ENCODE measurements at places on chromosomes 7 and 10. TPM values are rescaled to one million over a fixed set of nuclear protein-coding genes. Genes with fewer than 3 reads are reported as not detected.

GRCh38 chr7:101243646-101244374, 1.1 kb downstream of the FIS1 start:
- DNase-seq, result no peak

GRCh38 chr10:78559661-78560340, 509.0 kb upstream of the ZMIZ1 start:
- no peak for DNase-seq

DNA sequence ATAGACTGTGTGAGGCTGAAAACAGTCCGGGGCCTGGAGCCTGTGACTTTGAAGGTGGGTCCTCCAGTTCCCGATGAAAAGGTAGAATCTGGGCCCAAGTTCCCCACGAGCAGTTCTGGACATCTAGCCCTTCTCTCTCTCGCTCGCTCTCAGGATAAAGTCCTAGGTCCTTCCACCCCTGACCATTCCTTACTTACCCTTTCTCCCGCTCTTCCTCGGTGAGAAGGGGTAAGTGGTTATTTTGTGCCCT, 713 bp downstream of the IMMP2L start:
- DNase-seq, result peak; percentile 8

DNA sequence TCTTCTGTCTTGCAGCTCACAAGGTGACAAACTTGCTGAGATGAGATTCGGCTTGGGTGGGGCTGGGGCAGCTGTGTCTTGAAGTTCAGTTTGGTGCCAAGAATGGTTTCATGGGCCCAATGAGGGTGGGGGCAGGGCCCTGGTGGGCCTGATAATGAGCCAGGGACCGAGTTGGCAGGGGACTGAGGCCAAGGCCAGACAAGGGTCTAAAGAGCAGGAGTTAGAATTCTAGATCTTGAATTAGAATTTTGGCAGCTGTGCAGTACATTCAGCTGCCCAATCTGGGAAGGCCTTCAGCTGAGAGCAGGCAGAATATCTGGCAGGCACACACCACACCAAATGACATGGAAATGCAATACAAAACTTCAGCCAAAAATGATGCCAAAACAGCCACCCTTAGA, 1.5 kb upstream of the JAZF1 start:
- peak; percentile 15 for DNase-seq

DNA sequence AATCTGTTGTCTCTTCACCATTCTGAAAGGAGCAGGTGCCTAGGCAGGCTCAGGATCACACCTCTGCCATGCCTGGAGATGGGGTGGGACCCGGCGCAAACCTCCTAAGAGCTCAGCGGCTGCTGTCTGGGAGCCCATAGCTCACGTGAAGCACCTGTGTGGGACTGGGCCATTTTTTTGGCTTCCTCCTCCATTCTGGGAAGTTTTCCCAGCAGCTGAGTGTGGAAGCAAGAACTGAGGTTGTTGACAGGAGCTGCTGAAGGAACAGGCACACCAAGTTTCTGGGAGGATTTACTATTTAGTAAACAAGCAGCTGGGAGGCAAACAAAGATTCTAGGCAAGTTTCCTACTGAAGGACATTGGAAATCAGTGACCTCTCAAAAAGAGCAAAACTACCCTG, 77.3 kb downstream of the FAM13C start:
- no peak for DNase-seq

DNA sequence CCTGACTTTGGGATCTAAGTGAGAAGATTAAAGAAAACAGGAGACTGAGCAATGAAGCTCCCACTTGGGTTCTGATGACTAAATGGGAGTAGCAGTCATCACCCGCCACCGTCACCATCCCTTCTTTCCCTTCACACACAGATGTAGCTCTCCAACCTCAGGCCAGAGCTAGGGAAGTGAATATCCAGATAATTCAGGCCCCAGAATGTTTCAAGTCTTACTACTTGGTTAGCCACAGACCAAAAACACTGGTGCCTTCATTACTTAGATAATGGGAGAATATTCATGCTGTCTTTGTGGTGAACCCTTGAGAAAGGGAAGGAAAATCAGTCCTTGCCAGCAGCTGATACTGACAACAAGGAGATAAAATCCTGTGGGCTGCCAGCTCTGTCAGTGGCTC, 100.7 kb downstream of the OSBPL3 start:
- no peak for DNase-seq

- DNase-seq, result no peak
These were observed 103.7 kb downstream of the MACC1 start for GRCh38 chr7:20113427-20114027.

- DNase-seq, result no peak
These were observed 50.4 kb upstream of the MSMB start for GRCh38 chr10:46096446-46096845.

DNA sequence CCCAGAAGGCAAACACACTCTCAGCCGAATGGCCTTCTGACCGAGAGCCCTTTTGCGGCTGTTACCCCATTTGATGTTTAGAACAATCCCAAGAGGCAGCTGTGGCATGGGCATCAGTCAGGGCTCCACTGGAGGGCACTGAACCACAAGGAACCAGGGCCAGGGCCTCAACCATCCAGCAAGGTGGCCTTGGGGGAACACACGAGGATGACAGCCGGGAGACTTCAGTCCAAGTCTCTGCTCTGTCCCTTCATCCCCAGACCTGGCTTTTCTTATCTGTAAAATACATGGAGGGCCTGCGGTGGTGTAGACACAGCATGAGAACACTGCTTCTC, 63.6 kb upstream of the INSIG1 start:
- no peak for DNase-seq

DNA sequence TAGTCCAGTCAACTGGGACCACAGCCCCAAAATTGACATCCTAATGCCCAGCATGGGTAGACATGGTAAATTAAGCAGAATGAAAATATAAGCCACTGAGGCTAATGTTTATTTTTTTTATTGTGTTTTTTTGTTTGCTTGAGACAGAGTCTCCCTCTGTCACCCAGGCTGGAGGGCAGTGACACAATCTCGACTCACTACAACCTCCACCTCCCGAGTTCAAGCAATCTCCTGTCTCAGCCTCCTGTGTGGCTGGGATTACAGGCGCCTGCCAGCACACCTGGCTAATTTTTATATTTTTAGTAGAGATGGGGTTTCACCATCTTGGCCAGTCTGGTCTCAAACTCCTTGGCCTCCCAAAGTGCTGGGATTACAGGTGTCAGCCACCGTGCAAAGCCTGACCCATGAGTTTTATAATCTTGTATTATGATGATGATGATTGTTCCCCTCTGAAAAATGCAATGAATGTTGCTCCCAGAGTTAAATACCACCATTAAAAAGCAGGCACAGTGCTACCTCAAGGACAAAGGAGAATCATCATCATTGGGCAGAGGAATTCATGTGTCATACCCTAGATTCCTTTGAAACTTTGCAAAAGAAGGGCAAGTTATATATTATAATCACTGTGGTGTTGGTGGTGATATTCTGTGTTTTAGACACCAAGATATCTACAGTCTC, 228.0 kb downstream of the PARD3 start:
- DNase-seq, result no peak

DNA sequence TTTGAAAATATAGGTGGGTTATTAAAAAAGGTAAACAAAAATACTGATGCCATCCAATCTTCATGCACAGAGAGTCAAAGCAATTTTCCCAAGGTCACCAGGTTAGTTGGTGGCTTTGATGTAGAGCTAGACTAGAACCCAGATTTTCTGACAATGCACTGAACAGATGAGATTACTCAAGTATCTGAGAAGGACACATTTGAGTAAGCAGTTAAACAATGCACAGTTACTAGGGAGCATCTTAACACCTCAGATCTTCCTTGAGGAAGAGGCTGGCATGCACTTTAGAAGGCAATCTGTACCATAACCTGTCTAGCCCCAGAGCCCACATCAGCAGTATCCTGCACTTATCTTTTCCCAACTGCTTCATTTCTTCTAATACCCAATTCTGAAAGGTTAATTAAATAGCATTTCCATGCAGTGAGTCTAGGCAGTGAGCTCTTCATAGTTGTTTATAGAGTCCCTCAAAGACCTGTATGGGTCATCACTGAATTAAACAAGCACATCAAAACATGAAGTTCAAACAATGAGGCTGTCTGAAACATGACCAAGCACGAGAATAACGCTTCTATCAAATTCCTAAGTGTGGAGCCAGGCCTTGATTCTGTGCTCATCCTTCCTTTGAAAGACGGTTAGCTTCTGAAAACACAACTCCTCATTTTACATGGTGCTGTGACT, 38.2 kb upstream of the ANK3 start:
- no peak for DNase-seq

Gene BTBD16
- 0.11 TPM for total RNA-seq

Gene FXYD4
- total RNA-seq, result not detected

Gene CCL24
- not detected for total RNA-seq

Gene TAS2R38
- not detected for total RNA-seq

Gene AUTS2
- total RNA-seq, result 27.2 TPM

Gene TAS2R5
- 3.5 TPM for total RNA-seq

Measured in thyroid gland (tissue), 4 donors.